ENCODE measurements at places on chromosomes 2 and 18.

DNA sequence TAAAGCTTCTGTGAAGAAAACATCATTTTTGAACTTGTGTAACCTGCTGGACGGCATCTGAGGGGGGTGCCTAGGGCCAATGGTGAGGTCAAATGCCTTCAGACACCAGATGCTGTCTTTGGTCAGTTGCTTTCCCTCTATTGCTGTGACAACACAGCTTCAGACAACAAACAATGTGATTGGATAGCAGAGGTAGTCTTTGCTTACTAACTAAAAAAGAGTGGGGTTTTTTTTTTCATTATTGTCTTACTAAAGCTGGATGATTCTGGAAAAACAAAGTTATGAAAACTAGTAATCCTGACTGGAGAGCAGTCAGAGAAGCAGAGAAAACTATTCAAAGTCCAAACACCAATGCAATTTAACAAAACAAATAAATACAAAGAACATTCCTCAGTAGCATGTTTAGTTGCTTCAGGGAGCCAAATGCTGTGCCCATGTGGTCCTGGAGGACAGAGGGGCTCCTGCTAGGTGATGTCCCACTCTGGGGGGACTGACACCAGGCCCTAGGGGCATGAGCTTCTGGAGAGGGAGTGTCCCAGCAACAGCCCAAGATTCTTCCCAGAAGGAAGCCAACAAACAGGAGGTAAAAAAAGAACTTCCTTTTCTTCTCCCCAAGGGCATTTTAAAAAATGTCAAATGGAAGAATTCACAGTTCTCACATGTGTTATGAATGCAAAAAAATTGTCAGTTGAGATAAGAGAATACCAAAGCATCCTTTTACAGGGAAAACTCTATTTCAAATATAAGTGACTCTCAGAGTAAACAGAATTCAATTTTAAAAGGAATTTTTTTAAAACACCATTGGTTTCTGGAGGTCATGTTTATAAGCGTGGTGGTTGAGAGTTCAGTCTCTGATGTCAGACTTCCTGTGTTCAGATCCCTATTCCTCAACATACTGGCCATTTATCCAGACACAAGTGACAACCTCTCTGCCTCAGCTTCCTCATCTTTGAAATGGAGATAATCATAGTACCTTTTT, 181.1 kb upstream of the PGAP1 start:
- no peak for DNase-seq

GRCh38 chr18:40956213-40956612, 998.8 kb upstream of the PIK3C3 start:
- no peak for DNase-seq

DNA sequence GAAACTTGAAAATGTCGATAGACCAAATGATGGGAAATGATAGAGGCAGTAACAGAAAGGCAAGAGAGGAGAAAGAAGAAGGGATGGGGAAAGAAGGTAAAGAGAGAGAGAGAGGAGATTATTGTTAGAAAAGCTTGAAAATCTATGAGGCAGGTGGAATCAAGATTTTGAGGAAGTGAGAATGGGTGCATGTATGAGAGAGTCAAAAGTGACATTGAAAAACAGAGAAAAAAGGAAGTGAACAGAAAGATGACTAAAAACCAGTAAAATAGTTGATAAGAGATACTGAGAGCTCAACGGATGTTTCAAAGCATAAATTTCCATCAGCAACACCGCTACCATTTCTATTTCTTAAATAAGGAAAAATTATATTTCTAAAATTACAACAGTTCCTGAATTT, 327.4 kb upstream of the CWC22 start:
- no peak for DNase-seq

- DNase-seq = no peak
Measured at GRCh38 chr18:48417985-48418384, 8.8 kb upstream of the ZBTB7C start.

GRCh38 chr2:157897106-157897971, 21.2 kb upstream of the ACVR1 start:
- DNase-seq = no peak

- DNase-seq = no peak
Measured at GRCh38 chr2:15163326-15163725, 397.8 kb downstream of the NBAS start.

DNA sequence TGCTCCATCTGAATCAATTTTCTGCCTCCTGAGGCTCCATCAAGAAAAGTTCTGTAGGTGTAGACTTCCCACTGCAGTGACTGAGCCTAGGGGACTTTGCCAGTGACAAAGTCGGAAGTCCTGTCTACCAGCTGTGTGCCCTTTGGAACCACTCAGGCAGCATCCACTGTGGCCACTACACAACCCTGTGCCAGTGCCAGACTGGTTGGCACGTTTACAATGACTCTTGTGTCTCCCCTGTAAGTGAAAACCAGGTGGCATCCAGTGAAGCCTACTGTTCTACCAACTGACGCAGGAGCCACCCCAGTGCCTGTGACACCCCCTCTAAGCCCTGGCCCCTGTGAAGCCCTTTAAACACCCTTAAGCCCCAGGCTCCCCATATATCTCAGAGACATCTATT, 132.1 kb upstream of the SERPINE2 start:
- no peak for DNase-seq

DNA sequence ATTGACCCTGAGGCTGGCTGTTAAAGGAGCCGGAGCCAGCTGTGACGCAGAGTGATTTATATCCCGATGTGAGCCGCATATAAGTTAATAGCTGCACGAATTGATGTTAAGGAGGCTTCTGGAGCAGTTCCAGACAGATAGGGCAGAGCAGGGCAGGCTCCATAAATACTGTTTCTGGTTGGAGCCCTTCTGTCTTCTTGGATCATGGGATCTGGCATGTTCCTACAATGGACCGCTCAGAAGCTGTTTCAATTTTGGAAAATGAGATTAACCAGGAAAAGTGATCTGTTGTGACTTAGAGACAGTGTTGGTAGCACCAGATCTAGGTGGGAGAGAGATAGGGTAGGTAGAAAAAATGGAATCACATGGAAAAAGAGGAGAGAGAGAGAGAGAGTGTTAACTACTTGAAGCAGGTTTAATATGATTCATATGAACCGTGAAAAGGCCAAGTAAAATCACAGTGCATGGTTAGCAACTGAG, 4.8 kb upstream of the IGFBP5 start:
- DNase-seq = no peak

GRCh38 chr2:18473241-18474181, 86.9 kb downstream of the RDH14 start:
- DNase-seq = no peak

DNA sequence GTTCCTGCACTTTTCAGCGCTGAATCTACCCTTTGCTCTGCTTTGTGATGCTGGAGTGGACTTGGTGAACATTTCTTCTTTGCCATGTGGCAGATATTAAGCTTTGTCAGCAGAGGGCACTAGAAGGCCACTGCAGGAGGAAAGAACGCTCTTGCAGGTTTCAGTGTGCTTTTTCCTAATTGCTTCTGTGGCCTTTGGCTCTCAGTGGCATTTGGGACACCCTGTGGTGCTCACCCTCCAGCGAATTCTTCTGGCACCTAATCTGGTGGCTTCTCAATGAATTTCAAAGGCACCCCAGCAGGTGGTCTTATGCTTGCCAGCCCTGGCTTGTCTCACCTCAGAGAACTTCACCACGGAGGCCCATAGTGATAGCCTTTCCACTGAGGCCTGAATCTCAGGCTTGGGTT, 146.7 kb downstream of the MYO3B start:
- no peak for DNase-seq

- no peak for DNase-seq
Measured at GRCh38 chr2:224209555-224210285, 170.6 kb upstream of the SERPINE2 start.

- no peak for DNase-seq
Measured at GRCh38 chr2:238986491-238987351, 138.8 kb downstream of the TWIST2 start.

- no peak for DNase-seq
Measured at GRCh38 chr2:239377591-239377990, 23.2 kb downstream of the HDAC4 start.

DNA sequence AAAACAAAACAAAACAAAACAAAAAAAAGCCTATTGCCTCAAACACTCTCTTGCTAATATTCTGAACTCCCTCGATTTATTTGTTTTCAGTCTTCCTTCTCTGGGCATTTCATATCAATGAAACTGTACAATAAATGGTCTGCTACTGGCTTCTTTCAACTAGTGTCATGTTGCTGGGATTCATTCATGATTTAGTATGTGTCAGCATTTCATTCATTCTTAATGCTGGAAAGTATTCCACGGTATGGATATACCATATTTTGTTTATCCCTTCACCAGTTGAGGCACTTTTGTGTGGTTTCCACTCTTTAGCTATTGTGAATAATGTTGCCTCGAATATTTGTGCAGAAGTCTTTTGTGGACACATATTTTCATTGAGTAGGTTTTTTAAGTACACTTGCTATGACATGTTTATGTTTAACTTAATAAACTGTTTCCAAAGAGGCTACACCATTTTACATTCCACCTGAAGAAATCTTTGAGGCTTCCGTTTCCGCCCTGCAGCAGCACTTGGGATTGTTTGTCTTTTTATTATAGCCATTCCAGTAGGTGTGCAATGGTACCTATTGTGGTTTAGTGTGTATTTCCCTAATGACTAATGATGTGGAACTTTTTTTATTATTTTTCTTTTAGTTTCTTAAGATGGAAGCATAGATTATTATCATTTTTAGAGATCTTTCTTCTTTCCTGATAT, 543.6 kb upstream of the SOX11 start:
- DNase-seq = no peak

GRCh38 chr2:42198466-42198865, 29.3 kb downstream of the EML4 start:
- no peak for DNase-seq

DNA sequence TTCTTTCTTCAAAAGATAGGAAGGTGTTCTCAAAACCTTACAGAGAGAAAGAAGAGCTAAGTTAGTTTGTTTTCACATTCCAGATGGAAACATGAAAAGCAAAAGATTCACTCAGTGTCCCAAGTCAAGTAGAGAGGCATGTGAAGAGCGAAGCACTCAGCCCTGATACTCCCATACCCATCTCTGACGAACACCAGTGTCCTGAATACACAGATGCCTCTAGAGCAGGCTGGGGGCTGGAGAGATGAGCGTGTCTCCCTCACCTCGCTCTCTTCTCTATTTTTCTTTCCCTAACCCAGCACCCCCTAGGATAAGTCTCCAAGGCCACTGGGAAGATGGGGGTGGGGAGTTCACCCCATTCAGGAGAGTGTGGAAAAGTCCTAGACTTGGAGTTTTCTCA, 227.8 kb downstream of the TMEM163 start:
- DNase-seq = no peak

DNA sequence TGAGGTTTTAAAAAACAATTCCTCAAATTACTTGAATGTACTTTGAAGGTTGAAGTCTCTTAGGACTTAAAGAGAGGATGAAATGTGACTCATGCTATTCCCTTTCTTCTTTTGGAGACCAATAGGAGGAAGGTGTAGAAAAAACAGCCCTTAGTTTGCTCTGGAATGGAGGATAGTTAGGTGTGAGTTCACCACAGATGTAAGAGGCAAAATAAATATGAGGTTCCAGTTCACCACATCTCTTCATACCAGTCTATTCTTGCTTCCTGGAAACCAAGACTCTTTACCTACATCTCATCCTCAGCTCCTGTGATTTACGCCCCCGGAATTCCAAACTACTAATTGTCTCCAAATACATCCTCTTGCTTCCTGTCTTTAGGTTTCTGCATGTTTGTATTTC, 77.5 kb upstream of the TTC21B start:
- no peak for DNase-seq

GRCh38 chr18:79394534-79395307, 1.0 kb upstream of the NFATC1 start:
- no peak for DNase-seq

GRCh38 chr18:21262244-21262643, 20.2 kb downstream of the GREB1L start:
- no peak for DNase-seq

- DNase-seq = no peak
Measured at GRCh38 chr2:96970248-96970875, 16.0 kb downstream of the FAM178B start.

DNA sequence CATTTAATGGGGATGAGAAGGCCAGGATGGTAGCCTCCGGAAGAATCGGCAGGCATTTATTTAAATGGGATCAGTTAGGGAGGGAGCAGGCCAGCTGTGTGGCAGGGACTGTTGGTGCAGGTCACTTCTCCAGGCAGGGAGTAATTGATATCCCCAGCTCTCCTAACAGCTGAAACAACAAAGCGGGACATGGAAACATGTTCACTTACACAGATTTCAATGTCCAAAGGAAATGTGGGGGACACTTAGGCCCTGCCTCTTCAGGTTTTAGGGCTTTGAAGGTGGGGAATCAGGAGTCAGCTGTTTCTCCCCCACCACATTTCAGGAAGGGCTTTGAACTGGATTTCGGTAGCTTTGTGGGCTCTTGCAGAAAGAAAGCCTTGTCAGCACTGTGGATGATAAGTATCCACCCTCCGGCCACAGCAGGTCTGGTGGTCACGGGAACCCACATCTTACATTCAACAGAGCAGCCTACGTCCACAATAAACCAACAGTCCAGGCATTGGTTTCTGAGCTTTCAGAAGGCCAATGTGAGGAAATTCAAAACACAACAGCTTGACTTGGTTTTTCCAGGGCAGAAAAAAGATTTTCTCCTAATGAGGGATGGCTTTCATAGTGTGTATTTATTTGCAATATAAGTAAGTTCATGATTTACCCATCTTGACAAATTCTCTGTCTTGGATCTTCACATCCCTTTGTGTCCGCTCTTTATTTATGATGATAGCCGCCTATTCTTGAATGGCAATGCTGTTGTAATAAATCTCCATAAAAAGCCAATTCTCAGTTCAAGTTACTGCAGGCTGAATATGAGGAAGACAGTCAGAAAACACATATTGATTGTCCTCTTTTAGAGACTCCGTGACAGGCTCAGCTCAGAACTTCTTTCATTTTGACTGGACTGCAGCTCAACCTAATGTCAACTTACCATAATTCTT, 96.6 kb upstream of the NRP2 start:
- no peak for DNase-seq

- DNase-seq = no peak
Measured at GRCh38 chr2:173697929-173698328, 267.2 kb downstream of the SP3 start.

GRCh38 chr2:69985688-69986087, 24.3 kb upstream of the ASPRV1 start:
- no peak for DNase-seq

- DNase-seq = no peak
Measured at GRCh38 chr18:74921057-74921820, 287.7 kb downstream of the PTGR3 start.

DNA sequence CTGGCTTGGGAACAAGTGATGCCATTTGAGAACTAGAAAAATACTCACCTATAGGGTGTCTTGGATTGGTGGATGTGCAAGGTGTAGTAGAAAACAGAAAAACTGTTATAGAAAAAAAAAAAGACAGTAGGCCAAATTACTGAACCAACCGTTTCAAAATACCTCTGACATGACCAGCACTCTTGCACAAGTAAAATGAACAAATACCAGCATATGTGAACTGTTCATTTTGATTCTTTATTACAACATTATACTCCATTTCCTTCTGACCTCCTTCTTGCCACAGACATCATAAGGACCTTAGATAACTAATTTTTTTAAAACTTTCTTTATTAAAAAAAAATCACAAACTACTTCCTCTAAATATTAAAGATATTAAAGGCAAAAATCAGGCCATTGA, 125.5 kb downstream of the ATAD2B start:
- no peak for DNase-seq

All from cortex of kidney (tissue), 1 donor.